Omental fat pad (tissue), 4 donors: ENCODE measurements at places on chromosomes 12 and 14. TPM values are rescaled to one million over a fixed set of nuclear protein-coding genes. Genes with fewer than 3 reads are reported as not detected.

Gene KRT6A
- total RNA-seq: 3.6 TPM

Gene SLC17A8
- total RNA-seq: not detected

Gene LRTM2
- total RNA-seq: not detected

Gene CIROP
- not detected for total RNA-seq

Gene SDR9C7
- total RNA-seq: not detected

Gene CISTR
- total RNA-seq: not detected

DNA sequence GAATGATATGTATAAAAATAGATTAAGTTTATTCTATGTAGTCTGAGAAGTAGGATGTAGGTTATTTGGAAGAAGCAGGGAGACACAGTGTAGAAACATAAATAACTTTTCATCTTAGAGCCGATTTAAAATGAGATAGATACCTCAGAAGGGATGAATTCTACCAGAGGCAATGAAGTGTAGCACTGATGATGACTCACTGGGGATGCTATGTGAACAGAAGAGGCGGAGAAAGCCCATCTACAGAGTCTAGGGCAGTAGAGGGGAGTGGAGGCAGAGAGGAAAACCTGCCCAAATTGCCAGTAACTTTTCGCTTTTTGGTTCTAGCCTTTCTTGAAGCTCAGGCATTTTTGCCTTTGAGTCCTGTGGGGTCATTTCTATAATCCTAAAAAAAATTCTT lies 451.8 kb downstream of the ATP23 start:
- DNase-seq: no peak

- DNase-seq: no peak
These were observed 936 bp downstream of the AKT1 start for GRCh38 chr14:104794631-104794992.

- DNase-seq: no peak
These were observed 79.2 kb upstream of the MDM1 start for GRCh38 chr12:68411371-68411770.

GRCh38 chr12:49948866-49949845 lies 1.4 kb upstream of the AQP2 start:
- DNase-seq: no peak

GRCh38 chr14:76126076-76126475 lies 25.6 kb upstream of the GPATCH2L start:
- no peak for DNase-seq

- DNase-seq: no peak
These were observed 12.8 kb downstream of the SOCS2 start for GRCh38 chr12:93585247-93585646.
